Activated B cell treated with CpG ODN at 0.5 μM for 24 hours (primary cell): ENCODE measurements at places on chromosomes 4 and X.

DNA sequence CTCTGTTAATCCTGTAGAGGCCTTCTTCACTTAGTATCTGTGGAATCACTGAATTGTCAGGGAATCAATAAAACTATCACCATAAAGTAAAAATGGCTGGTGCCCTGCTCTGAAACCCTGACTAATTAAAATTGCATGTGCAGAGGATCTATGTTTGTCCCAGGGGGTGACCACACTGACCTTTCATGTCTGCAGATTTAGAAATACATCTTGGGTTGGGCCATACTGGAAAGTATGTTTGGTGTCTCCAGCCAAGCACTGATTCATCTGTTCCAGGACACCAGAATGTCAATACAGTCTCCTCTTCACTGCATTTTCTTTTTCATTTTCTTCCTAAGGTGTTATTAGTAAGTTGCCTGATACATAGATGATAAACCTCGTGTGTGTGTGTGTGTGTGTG is 490.9 kb upstream of the INTU start:
- no peak for DNase-seq

DNA sequence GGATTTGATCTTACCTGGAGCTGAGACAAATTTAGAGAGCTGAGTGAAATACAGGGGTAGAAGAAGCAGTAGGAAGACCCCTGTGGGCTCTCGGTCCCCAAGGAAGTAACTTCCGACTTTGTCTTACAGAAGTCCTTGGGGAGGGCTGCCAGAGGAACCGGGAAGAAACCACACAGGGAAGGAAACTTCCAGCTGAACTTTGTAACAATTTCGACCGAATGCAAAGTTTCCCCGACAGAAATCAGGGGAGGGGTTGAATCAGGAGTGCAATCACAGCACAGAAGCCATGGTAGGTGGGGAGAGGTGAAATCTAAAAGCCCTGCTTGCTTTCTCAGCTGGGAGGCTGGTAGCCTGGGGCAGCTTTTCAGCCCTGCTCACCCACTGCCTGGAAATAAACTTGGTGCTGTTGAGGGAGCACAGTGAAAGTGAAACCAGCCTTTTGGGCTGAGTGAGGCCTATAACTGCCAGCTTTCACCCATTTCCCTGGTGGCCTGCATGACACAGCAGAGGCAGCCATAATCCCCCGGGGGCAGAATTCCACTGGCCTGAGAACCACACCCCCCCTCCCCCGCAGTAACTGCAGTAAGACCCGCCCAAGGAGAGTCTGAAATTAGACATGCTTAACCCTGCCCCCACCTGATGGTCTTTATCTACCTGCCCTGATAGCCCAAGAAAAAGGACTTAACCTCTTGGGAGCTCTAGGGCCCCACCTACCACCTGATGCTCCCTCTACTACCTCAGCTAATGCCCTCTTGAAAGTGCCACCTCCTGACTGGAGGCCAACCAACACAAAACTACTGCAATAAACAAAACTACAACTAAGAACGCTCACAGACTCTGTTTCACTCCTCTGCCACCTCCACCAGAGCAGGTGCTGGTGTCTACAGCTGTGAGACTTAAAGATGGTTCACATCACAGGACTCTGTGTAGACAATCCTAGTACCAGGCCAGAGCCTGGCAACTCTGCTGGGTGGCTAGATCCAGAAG is 248.2 kb downstream of the PARM1 start:
- DNase-seq: no peak

DNA sequence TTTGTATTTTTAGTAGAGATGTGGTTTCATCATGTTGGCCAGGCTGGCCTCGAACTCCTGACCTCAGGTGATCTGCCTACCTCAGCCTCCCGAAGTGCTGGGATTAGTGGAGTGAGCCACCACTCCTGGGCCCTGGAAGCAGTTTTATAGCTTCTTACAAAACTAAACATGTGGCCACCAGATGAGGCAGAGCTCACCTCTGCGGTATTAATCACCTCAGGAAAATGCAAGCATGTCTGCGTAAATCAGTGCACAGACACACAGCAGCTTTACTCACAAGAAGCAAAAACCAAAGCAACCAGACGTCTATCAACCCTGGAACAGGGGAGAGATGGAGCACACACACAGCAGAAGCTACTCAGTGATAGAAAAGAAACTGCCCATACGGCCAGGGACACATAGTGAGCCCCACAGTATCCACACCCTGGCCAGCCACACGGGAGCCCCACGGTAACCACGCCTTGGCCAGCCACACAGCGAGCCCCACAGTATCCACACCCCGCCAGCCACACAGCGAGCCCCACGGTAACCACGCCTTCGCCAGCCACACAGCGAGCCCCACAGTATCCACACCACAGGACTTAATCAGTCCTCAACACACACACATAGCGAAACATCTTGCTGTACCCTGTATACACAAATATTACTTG is 30.2 kb downstream of the PPP2R3B start:
- no peak for DNase-seq

GRCh38 chr4:40185830-40186664 is 10.8 kb upstream of the RHOH start:
- no peak for DNase-seq

DNA sequence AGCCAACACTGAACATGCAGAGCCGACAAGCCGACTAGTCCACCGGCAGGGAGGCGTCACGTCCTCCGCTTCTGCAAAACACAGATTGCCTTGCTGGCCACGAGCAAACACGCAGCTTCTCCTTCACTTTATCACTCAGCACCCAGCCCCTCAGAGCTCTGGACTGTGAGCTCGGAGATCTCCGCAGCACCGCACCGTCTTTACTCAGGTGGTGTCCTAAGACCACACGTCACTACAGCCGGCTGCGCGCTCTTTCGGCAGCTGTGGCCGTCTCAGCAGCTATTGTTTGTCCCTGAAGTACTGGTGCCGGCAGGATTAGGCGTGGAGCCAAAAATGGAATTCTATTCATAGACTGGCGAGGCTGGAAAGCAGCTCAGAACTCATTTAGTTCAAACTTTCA is 72.0 kb downstream of the FAT1 start:
- DNase-seq: no peak

DNA sequence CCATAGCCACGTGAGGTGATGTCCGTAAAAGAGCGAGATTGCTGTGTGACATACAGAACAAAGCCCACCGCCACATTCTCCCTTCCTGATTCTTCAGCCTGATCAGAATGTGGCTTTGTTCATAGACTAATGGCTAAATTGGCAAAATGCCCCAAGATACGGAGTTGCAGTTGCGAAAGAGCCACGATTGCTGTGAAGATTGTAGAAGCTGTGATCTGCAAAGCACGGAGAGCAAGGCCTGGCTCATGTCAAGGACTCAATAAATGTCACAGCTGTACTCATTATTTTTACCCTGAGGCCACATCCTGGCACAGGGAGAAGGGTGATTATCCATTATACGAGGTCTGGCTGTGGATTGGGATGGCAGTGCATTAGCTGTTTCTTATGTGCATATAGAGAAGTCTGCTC is 34.2 kb downstream of the ARSD start:
- no peak for DNase-seq

DNA sequence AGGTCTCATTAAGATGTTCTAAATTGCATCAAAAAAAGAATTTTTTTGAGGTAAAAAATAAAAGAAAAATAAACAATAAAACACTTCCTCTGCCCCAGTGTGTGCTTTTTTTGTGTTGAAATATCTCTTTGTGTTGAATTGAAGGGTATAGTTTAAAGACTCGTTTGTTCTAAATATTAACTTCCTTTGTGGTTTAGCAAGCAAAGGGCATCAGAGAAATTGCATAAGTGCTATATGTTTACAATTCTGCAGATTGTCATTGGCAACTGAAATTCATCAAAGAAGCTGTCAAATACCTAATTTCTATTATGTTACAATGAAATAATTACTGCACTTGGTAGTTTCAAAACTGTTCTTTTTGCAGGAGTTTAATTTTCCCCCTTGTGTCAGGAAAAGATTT is 260.5 kb downstream of the DKK2 start:
- DNase-seq: no peak

- no peak for DNase-seq
These were observed 13.3 kb upstream of the ABRAXAS1 start for GRCh38 chr4:83498187-83498586.

DNA sequence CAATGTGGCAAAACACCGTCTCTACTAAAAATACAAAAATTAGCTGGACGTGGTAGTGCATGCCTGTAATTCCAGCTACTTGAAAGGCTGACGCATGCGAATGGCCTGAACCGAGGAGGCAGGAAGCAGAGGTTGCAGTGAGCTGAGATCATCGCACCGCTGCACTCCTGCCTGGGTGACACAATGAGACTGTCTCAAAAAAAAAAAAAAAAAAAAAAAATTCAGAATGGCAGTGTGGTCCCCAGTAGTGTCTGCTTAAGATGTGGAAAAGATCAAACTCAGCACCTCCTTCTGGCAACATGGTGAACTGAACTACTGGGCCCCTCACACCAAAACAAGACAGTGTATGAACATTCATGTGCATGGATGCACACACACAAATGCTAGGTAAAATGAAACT is 32.2 kb downstream of the SMS start:
- no peak for DNase-seq

DNA sequence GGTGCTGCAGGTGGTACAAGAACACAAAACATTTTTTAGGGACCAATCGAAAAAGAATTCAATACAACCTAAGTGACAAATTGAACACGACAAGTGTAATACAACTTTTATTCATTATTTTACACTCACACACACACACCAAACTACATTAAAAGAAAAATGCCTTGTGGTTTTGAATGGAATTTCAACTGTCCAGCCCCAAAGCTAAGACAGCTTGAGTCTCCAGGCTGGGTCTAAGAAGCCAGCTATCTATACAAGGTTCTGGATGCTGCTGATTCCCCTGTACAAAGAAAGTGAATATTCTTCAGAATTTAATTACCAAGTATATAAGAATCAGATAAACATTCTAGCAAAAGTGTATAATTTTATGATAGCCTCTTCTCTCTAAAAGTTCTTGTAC is 118.2 kb downstream of the PPP3CA start:
- DNase-seq: no peak

- no peak for DNase-seq
These were observed 22.7 kb downstream of the SMPX start for GRCh38 chrX:21735038-21735767.
